ENCODE measurements at places on chromosomes 2 and 18.

DNA sequence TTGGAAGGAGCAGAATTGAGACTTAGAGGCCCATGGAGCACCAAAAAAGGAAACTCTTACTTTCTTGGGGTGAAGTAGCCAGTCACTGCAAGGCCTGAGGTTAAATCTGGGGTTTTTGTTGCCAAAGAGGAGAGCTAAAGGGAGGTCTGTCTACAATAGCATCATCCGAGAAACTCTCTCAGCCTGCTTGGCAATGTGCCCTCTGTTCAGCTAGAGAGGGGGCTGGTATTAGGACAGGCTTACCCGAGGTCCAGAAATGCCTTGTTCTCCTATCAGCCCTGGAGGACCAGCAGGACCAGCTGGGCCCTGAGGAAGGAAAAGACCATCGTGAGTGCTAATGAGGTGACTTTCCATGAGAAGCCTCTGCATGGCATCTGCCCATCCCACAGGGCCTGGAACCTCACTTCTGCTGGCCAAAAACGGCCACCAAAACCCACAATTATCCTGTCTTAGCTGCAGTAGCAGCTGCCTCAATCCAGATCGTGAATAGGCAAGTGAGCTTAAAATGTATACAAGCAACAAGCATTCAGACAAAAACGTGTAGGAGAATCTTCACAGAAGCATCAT lies 61.6 kb downstream of the COL6A3 start:
- no peak for DNase-seq

DNA sequence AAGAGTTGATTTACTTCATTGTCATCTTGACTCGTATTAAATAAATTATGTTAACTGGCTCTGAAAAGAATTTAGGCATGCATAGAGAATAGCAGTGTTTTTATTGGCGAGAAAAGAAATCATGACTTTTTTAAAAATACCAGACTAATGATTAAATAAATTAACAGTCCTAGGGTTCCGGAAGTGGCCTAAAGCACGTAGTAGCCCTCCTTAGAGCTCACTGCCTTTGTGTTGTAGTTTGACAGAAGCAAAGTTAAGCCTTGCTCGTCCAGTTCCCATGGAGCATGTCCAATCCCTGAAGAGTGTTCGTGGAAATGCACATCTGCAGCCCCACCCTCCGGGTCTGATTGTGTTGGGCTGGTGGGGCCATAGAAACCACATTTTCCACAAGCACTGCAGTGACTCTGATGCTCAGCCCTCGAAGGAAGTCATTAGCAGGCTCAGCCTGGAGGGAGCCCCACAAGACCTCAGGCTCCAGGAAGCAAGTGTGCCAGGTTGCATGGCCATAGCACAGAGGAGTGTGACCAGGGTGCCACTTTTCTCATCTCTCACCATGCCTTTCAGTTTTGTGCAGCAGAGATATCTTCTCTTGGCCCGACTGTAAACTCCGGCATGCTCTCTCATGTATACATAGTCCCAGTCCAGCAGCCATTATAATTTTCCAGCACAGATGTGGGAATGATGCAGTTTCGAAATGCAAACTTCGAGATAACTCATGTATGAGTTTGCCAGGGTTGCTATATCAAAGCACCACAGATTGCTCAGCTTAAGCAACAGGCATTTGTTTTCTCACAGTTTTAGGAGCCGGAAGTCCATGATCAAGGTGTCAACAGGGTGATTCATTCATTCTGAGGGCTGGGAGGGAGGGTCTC lies 188.6 kb upstream of the SH3BP4 start:
- peak; percentile 73 for DNase-seq

DNA sequence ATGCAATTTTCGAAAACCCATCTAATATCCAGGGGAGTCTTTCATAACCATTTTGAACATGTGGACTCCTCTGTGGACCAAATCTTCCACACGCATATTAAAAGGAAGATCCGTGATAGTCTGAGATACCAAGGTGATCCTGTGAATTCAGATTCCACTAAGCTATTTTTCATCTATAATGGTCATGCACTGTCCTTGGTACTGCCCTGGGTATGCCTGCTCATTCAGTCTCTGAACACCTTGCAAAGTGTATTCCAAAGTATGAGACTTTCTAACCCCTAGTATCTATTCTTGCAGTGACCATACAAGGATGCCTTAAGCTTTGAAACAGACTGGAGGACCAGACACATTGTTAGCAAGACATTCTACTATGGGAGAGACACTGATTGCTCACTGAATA lies 217.6 kb upstream of the CCDC150 start:
- no peak for DNase-seq

DNA sequence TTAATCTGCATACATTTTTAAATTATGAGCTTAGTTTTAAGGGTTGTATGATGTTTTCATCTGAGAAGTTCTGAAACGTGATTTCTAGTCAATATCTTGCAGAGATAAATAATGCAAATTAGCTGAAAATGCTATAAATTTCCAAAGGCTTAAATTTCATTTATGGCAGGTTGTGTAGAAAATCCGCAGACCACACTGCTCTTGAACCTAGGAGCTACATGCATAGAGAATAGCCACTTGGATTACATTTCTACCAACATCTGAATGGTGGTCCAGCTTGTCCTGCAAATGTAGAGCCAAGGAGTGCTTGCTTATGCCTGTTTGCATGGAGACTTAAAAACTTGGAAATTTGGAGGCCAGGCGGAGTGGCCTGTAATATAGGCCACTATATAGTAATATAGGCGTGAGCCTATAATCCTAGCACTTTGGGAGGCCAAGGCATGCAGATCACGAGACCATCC lies 6.8 kb downstream of the MAT2A start:
- DNase-seq = no peak

DNA sequence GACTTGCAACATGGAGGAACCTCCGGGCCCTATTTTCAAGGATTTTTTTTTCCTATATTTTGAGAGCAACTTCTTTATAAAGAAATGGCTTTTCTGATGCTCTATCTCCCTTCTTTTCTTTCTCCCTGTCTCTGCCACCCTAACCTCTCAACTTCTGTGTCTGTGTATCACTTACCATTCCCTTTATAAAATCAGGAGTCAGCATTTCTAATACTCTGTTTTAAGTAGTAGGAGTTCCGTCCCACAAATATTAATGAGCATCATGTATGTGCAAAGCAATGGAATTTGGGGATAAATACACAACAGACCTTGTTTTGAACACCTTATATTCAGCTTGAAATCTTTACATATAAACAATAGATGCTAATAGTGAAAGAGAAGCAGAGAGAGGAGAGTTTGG lies 268.0 kb downstream of the DCC start:
- DNase-seq = no peak

GRCh38 chr2:217489145-217489960 lies 513.4 kb downstream of the TNS1 start:
- DNase-seq = no peak

DNA sequence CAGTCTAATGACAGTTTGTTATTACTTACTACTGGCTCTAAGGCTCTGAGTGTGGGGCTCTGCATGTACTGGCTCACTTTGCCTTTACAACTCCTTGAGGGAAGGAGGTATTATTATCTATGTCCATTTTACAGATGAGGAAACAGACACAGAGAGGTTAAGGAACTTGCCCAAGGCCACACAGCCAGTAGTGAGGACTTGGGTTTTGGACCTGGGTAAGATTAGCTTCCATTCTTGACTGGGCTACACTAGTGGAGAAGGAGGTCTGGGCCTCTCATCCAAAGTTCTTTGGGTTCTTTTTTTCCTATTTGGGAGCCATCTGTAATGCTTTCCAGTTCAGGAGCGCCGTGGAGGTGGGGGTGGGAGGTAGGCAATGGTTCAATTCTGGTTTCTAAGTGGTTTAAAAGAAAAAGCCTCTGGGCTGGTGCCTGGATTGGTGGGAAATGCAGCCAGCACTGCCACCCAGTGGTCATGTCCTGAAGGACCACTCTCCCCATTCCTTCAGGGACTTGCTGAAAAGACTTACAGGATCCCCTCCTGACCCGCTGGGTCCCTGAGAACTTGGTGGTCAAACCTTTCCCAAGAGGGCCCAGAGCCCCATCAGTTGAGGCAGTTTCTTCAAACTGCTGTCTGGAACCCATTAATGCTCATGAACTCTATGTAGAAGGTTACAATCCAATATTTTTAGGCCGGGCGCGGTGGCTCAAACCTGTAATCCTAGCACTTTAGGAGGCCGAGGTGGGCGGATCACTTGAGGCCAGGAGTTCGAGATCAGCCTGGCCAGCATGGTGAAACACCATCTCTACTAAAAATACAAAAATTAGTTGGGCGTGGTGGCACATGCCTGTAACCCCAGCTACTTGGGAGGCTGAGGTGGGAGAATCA lies 38.6 kb upstream of the NOTO start:
- peak; percentile 49 for DNase-seq

GRCh38 chr2:191501561-191502168 lies 176.3 kb upstream of the NABP1 start:
- no peak for DNase-seq

GRCh38 chr2:219592736-219593135 lies 4.9 kb upstream of the STK11IP start:
- DNase-seq = no peak

GRCh38 chr2:159882130-159882745 lies 84.2 kb upstream of the CD302 start:
- no peak for DNase-seq

DNA sequence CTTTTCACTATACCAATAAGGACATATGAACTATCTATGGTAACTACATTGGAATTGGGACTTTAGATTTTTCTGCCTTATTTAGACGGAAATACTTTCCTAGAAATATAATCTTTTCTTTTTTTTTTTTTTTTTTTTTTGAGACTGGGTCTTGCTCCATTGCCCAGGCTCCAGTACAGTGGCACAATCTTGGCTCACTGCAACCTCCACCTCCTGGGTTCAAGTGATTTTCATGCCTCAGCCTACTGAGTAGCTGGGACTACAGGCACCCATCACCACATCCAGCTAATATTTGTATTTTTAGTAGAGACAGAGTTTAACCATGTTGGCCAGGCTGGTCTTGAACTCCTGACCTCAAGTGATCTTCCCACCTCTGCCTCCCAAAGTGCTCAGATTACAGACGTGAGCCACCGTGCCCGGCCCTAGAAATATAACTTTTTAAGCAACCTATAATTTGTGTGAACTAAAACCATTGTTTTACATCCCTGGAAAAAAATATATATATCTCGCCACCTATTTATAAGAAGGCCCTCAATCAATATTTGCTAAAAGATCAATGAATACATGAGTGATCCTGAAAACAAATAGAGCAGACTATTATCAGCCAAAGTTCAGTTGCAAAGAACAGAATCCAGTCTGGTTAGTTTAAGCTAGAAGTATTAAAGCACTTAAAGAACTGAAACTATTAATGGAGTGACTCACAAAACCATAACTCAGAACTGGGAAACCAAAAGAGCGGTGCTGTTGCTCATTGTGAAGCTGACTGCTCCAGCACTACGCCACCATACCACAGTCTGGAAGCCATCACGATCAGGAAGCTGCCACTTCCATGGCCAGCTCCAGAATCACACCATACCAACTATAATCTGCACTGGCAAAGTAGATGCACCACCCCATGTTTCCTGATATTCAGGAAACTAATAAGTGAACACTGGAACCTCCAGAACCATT lies 8.4 kb upstream of the HNRNPLL start:
- DNase-seq = peak; percentile 15

DNA sequence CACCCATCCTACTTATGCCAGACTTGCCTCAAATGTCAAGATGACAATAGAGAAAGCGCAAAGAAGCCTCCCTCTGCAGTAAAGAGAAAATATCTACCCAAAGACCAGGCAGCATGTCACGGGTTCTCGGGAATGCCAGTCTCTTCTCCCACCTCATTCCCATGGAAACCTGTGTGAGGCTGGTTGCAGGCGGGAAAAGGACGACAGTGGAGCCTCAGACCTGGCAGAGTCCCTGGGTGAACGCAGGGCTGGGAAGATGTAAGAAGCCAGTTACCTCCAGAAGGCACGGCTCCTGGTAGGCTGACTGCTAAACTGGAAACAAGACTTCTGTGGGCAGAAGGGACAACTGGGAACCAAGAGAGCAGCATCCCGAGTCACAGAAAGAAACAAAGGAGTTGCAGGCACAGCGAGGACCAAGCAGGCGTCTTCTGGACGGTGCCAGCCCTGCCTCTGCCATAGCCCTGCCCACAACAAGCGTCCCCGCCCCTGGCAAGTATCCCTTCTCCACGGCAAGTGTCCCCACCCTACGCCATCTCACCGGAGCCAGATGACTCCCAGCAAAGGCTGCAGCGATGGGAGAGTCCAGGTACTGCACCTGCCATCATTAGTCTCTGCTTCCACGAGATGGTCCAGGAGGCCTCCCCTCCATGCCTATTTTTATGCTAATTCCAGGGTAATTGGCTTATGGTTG lies 440.8 kb upstream of the MYT1L start:
- no peak for DNase-seq

DNA sequence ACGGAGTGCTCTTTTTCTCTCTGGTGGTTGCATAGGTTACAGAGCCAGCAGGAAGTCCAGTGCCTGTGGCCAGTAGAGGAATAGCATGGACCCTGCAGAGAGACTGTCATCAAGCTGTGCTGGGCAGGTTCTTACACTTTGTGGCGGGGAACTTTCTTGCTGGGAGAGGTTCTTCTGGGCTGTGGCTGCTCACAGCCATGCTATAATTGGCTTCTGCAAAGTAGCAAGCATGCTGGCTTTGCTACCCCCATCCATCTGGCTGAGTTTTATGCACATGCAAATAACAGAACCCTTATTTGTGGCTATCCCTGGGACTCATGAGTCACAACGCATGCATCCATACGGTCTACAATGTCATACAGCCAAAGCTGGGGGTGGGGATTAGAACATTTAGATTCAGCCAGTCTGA lies 68.9 kb downstream of the PLCL1 start:
- DNase-seq = no peak

- no peak for DNase-seq
These were observed 38.8 kb upstream of the RBMS1 start for GRCh38 chr2:160532388-160532787.

GRCh38 chr18:12373116-12373770 lies 3.8 kb downstream of the AFG3L2 start:
- DNase-seq = peak; percentile 75

DNA sequence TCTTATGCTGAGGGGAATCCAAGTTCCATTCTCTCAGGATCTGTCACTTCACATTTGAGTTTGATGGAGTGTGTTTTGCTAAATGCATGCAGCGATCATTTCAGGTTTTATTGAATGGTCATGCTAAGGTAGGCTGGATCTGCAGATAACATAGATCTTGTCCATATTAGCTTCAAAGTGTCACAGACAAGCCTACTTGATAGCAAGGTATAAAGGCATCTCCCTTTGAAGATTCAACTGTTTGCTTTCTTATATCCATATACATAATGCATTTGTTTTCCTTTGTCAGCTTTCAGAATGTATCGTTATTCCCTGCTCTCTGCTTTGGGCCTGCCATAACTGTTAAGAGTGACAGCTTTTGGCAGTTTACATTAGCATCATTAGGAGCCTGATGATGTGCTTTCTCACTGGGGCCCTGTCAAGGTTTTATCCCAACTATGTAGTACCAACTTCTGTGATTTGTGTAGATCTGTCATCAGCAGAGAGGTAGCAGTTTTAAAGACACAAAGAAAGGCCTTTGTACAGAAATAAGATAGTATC lies 604.3 kb upstream of the CDH7 start:
- no peak for DNase-seq

- peak; percentile 38 for DNase-seq
These were observed 56.4 kb downstream of the PLB1 start for GRCh38 chr2:28552045-28552823.

Data from NCI-H226 (cell line).